ENCODE measurements at places on chromosomes 2 and 18. TPM values are rescaled to one million over a fixed set of nuclear protein-coding genes. Genes with fewer than 3 reads are reported as not detected.

GRCh38 chr18:25180973-25181548, 170.9 kb downstream of the ZNF521 start:
- no peak for DNase-seq

CD8B2 gene
- polyA plus RNA-seq, result 0.04 TPM

DNA sequence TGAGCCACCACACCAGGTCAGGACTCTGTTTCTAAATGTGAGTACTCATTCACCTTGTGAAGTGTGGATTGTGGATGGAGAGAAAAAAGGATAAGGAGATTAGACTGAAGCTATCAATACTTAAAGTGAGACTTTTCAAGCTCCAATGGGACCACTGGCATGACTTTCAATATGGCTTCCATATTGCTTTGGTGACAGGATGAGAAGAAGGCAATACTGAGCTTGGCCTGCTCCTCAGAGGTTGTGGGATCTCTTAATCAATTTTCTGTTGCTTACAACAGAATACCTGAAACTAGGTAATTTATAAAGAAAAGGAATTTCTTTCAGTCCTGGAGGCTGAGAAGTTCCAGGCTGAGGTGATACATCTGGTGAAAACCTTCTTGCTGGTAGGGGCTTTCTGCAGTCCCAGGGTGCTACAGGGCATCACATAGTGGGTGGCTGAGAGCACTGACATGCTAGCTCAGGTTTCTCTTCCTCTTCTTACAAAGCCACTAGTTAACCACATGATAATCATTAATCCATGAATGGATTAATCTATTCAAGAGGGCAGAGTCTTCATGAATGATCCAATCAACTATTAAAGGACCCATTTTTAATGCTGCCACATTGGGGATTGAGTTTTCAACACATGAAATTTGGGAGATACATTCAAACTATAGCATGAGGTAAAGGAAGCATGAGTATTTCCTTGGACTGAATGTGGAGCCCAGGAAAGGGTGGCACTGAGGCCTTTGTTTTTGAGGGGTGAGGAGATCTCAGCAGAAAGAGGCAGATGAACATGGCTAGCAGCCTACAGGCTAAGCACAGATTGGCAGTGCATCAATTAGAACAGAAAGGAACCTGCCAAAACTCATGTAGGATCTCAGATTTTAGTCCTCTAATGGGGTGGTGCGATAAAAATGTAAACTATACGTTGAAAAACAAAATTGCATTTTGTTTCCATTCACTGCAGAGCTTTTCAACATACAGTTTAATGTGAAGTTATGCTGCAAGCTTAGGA, 274.5 kb downstream of the PIK3C3 start:
- DNase-seq, result no peak

ANKRD30B gene
- 0.05 TPM for polyA plus RNA-seq

DNA sequence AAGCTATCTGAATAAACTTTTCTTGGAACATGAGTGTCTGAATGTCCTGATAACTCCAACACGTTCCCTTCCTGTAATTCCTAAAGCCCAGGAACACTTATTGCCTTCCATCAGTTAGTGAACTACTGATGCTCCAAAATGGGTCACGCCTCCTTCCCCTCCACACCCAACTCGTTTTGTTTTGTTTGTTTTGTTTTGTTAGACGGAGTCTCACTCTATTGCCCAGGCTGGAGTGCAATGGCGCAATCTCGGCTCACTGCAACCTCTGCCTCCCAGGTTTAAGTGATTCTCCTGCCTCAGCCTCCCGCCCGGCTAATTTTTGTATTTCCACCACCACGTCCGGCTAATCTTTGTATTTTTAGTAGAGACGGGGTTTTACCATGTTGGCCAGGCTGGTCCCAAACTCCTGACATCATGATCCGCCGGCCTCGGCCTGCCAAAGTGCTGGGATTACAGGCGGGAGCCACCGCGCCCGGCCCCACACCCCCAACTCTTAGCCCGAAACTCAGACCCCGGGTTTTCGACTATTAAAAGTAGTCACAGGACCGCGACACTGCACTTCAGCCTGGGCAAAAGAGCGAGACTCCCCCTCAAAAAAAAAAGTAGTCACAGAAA, 774 bp downstream of the IER3IP1 start:
- no peak for DNase-seq

DNA sequence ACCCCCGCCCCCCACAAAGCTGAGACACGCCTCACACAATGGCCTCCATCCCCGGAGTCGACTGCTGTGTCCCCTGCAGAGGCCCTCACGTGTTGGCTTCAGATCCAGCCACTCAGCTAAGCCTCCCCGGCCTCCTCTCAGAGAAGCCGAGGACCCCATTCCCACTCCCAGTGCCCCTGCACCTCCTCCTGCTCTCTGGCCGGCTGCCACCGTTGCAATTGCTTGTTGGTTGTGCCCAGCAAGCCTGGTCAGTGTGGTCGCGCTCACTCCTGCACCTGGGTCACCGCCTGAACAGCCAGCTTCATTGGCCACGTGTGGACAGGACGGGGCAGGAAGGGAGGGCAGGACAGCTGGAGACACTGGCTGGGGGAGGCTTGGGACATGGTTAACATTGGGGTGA, 191.5 kb upstream of the SALL3 start:
- DNase-seq, result no peak

DNA sequence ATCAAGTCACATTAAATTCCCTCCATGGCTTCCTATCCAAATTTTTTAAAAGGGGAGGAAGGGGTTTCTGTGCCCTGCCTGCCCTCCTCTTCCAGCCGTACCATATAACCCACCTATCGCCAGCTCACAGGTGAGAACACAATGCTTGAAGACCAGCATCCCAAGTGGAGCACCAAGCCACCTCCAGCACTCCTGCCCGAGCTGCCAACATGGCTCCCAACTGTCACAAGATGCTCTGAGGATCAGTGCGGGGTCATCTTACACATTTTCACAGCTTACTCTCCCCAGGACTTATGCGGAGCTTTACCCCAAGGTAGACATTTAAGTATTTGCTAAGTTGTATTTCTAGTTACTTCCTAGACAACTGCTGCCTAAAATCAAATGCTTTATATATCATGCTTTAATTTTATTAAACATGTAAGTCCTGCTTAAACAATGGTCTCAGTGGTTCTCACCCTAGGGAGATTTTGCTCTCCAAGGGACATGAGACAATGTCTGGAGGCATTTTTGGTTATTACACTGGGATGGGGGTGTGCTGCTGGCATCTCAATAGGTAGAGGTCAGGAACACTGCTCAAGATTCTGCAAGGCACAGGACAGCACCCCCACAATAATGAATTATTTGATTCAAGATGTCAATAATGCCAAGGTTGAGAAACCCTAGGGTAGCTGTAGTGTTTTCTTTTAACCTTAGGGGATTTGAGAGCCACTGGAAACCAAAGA, 45.8 kb downstream of the SF3B1 start:
- DNase-seq, result no peak

GRCh38 chr2:44663471-44664073, 277.9 kb upstream of the SIX3 start:
- no peak for DNase-seq

GRCh38 chr2:240455647-240456446, 20.4 kb downstream of the GPC1 start:
- no peak for DNase-seq

DNA sequence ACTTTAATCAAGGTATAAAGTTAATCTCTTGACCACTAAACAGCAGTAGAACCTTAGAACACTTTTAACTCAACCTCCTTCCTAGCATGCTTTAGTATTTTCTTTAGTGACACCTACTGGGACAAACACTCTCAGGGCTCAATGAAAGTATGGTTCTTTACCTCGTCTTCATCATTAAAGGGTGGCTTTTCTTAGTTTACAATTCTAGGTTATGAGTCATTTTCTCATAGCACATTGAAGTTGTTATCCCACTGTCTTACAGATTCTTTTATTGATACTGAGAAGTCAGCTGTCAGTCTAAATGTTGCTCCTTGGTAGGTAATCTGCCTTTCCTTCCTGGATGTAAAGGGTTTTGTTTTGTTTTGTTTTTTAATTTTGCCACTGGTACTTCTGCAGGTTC, 38.0 kb downstream of the SIGLEC15 start:
- DNase-seq, result no peak

DSC3 gene
- 1.5 TPM for polyA plus RNA-seq

All from muscle of back (tissue), 13 donors.